ENCODE measurements at places on chromosomes 7 and 10.
A peak's percentile ranks its signal among the peaks of the same experiment; 100 is the strongest.

GRCh38 chr10:63976538-63976937, 455.3 kb downstream of the REEP3 start:
- DNase-seq: no peak

DNA sequence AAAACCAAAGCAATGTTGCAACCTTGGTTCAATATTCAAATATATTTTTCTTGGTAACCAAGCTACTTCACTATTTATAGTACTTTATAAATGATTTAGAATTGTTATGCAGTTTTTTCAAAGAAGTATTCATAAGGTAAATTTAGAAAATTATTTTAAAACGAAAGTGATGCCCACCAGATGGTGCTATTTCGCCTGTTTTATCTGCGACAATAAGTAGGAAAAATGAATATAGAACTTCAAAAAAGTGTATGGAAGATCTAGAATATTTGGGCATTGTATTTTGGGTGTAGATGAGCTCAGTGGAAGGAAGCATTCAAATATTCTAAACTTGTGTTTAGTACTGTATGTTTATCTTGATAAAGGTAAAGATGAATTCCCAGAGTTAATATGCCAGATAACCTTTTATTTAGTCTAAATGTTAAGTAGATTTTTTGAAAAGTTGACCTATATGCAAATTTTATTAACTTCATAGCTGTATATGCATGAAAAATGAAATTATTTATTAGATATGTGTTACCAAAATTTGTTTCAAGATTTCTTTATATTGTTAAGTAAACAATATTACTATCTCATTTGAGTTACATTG, 93.2 kb downstream of the ADK start:
- DNase-seq: peak; percentile 51

GRCh38 chr7:633381-634018, 93.0 kb upstream of the DNAAF5 start:
- no peak for DNase-seq

DNA sequence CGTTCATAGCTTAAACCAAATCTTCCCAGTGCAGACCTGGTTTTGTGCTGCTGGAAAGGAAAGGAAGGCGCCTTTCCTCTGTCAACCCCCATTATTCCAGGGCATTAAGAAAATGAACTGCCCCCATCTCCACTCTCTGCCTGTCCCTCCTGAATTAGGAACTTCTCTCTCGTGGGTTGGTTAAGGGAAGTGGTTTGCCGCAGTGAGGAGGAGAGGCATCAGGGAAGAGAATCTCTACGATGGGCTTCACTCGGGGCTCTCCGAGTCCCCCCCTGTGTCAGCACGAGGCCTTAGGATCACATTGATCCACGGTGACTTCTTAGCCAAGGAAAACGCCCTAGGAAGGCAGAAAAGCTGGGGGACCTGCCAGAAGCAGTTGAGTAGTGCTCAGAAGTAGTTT, 53.9 kb upstream of the LYZL2 start:
- no peak for DNase-seq

DNA sequence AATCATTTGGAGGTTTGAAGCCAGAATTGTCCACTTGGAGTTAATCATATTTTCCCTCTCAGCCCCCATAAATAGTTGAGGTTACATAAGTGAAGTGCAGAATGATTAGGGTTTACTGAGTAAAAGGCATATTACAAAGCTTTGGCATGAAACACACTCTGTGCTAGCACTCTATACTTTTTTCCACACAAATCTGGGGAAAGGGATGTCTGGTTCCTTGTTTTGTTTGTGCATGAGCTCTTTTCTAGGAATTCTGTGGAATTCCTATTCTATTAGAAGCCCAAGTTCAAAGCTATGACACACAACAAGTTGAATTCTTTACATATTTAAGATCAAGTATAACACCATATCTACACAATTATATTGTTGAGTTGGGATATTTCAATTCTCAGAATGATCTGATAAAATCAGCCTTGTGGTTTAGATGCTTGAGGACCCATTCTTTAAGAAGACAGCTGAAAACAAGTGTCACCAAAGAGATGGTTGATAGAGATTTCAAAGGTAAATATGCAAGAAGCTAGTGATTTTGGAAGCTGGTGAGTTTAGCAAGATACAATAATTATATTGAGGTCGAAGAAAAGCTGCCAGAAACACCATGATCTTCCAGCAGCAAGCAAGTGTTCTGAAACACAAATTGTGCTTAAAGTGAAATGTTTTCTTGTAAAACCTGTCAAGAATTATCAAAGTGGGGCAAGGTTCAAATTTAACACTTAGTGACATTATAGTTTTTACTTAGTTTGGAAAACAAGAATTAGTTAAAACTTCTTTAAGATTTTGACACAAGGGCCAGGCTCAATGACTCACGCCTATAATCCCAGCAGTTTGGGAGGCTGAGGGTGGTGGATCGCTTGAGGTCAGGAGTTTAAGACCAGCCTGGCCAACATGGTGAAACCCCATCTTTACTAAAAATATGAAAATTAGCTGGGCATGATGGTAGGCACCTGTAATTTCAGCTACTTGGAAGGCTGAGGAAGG, 122.6 kb downstream of the INHBA start:
- DNase-seq: no peak

DNA sequence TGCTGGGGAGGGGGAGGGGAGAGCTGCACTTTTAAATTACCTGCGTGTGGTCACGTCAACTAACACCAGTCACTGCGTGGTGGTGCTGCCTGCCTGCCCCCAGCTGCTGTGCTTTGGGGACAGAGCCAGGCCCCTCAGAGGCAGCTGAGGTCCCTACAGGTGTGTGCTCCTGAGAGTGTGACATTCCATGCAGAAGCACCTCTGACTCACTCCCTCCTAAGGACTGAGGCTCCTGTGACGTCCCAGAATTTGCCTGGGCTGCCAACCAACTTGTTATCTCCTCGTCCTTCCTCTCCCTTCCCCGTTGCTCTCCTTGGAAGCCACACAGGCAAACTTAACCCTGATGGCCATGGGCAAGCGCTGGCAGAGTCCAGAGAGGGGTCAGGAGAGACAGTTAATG, 563.0 kb downstream of the PARD3 start:
- DNase-seq: peak; percentile 47
